ENCODE measurements at places on chromosomes 6 and 20.

DNA sequence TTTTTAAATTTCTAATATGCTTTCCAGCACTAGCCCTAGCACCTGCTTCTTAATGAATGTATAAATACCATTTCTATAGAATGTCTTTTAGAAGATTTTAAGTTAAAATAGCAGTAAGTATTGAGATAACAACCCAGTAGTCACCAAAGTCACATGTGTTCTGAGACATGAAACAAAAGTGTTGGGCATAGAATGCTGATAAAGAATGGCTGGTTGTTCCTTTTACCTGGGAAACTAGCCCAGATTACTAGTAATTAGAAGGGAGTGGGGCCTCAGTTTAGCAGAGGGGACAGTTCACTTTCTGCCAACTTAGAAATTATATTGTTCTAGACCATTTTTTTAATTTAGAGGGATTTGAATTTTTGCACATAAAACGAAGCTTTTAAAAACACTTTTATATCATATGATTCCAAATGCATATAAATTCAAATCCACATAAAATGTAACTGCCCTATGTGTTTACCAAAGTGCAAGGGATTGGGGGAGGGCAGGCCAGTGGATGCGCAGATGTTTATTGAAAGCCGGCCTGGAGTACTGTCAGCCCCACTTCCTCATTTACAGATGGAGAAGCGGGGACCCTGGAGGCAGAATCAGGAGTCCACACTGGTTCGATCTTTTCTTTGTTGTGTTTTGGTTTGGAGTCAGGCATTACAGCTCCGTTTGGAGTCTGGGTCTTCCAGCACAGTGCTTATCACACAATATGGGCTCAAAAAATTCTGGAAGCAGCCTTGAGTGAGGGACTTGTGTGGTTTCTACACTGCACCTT lies 139.8 kb downstream of the ZDHHC14 start:
- H3K36me3 ChIP-seq, result no peaks in the 10 kb centered on the region
- DNase-seq, result no peak
- no peak overlapping the region for H3K27ac ChIP-seq
- H3K4me3 ChIP-seq, result no peak overlapping the region
- peaks cover 13% of the 10 kb centered on the region for H3K27me3 ChIP-seq
- peaks cover 1% of the 10 kb centered on the region for H3K4me1 ChIP-seq

- no peak overlapping the region for H3K4me3 ChIP-seq
- H3K27ac ChIP-seq, result no peak overlapping the region
- H3K36me3 ChIP-seq, result peaks cover 9% of the 10 kb centered on the region
- H3K27me3 ChIP-seq, result peaks cover 53% of the 10 kb centered on the region
- no peaks in the 10 kb centered on the region for H3K4me1 ChIP-seq
Observed at GRCh38 chr20:46129955-46130481, 11.9 kb downstream of the CD40 start.

DNA sequence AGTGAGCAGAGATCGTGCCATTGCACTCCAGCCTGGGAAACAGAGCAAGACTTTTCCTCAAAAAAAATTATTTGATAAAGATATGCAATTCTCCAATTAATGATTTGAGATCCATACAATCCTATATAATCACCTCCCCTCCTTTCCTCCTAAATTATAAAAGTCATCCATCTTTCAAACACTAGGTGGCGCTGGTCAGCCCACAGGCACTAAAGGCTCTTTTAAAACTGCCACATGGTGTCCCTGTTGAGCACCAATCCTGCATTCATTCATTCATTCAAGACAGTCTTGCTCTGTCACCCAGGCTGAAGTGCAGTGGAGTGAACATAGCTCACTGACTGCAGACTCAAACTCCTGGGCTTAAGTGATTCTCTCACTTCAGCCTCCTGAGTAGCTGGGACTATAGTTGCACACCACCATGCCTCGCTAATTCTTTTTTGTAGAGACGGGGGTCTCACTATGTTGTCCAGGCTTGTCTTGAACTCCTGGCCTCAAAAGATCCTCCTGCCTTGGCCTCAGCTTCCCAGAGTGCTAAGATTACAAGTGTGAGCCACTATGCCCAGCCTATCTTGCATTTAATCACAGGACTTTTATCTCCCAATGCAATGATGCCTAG lies 58.7 kb upstream of the SLC2A12 start:
- H3K27ac ChIP-seq, result no peak overlapping the region
- peaks cover 1% of the 10 kb centered on the region for H3K4me1 ChIP-seq
- no peak overlapping the region for H3K4me3 ChIP-seq
- no peaks in the 10 kb centered on the region for H3K27me3 ChIP-seq
- peak; percentile 70 for DNase-seq
- no peaks in the 10 kb centered on the region for H3K36me3 ChIP-seq

DNA sequence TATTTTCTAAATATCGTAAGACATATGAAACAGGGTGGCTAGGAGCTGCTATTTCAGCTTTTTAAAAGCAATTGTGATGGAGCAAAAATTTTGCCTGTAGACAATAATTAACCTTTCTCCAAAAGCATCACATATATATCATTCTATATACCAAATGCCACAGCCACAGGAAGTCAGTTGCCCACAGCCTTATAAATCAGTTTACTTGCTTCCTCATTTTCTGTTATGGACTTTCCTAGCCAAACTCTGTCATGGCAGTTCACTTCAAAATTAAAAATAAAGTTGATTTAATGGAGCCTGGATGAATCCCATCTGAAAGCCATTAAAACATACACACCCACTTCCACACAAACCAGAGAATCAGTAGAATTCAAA lies 93.4 kb upstream of the NHSL1 start:
- peaks cover 3% of the 10 kb centered on the region for H3K4me1 ChIP-seq
- peak overlapping the region; percentile 68 for H3K4me3 ChIP-seq
- peak overlapping the region; percentile 87 for H3K27ac ChIP-seq
- DNase-seq, result no peak
- no peaks in the 10 kb centered on the region for H3K27me3 ChIP-seq

All from mesenchymal stem cell (in vitro differentiated cells and primary cell).